Activated T-cell treated with anti-CD3 and anti-CD28 coated beads, Interleukin-2, amount 50 U/mL, for 4 hours (primary cell): ENCODE measurements at places on chromosomes 6 and 20.
A peak's percentile ranks its signal among the peaks of the same experiment; 100 is the strongest.

DNA sequence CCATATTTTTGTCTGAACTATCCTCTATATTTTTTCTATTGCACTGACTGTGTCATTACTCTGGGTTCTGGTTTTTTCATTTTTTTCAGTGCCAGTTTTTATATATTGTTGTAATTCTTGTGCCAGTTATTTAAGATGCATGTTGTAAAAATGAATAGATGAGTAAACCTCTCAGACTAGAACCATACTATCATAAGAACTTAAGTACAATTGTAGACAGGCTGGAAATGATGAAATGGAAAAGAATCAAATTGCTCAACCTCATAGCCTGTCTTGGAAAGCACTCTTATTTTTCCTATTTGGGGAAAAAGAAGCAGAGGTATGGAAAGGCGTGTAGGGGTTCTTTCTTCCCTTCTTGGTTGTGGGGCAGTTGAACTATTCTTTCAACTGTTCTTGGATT lies 30.2 kb downstream of the PANK2 start:
- DNase-seq: no peak

- DNase-seq: no peak
These were observed 152.0 kb downstream of the PTPRK start for GRCh38 chr6:128368213-128368944.

GRCh38 chr20:64029293-64030117 lies 6.5 kb upstream of the C20orf204 start:
- no peak for DNase-seq

DNA sequence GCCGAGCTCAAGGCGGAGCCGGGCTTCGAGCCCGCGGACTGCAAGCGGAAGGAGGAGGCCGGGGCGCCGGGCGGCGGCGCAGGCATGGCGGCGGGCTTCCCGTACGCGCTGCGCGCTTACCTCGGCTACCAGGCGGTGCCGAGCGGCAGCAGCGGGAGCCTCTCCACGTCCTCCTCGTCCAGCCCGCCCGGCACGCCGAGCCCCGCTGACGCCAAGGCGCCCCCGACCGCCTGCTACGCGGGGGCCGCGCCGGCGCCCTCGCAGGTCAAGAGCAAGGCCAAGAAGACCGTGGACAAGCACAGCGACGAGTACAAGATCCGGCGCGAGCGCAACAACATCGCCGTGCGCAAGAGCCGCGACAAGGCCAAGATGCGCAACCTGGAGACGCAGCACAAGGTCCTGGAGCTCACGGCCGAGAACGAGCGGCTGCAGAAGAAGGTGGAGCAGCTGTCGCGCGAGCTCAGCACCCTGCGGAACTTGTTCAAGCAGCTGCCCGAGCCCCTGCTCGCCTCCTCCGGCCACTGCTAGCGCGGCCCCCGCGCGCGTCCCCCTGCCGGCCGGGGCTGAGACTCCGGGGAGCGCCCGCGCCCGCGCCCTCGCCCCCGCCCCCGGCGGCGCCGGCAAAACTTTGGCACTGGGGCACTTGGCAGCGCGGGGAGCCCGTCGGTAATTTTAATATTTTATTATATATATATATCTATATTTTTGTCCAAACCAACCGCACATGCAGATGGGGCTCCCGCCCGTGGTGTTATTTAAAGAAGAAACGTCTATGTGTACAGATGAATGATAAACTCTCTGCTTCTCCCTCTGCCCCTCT lies 1.1 kb downstream of the CEBPB start:
- peak; percentile 55 for DNase-seq

GRCh38 chr6:29755295-29755871 lies 32.1 kb downstream of the HLA-F start:
- no peak for DNase-seq

DNA sequence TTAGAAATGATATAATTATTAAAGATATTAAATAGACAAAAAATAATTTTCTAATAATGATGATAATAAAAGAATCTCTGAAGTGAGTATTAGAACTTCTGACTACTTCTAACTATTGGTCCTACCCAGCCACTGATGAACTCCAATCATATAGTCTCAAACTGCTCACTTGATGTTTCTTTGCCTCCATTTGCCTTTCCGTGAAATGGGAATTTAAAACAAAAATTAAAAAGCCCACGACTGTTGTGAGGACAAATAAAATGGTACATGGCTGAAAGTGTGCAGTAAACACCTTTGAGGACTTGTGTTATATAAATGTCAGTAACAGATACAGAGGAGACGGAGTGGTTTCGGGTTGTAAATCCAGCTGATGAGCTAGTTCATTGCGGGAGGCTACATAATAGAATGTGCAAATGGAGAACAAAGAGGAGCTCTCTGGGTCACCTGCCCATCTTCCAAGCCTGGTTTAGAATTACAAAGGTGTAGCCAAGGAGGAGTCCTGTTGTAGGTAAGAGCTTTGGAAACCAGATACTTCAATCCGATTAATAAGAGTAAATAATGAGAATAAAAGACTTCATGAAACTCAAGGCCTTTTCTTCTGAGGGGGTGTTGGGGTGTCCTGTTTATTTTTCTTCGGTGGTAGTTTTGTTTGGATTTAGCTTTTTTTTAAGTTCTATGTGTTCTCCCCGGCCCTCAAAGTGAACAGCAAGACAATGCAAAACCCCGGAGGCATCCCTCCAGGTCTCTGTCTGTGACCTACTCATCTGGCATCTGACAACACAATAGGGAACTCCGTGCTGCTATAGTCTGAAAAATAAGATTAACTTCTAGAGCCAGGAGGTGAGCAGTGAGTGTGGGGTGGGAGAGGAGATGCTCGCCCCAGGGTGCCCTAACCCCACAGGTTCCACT lies 4.4 kb upstream of the PXDC1 start:
- no peak for DNase-seq

DNA sequence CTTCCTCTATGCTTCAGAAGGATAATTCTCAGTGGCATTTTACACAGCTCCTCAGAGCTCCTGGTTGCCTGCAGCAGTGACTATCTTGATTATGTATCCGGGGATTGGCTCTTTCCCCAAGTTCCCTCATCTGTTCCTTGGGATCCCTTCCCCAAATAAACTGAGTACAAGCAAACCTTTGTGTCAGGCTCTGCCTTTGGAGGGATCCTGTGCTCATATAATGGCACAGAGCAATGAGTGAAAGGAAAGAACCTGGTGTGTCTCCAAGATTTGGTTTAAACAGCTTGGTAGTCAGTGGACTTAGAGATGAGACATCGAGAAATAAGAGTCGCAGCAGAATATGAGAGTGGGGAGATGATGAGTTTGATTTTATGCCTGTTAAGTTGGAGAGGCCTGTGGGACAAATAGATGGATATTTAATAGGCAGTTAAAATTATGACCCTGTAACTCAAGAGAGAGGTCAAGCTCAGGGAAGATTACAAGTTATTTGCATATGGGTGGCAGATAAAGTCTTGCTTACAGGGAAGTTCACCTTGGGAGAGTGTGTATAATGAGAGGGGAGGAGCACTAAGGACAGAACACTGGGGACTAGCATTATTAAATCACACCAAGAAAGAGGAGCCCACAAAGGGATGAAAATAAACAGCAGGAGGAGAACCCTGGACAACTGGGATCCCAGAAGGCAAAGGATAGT lies 44.1 kb upstream of the GCLC start:
- DNase-seq: no peak

DNA sequence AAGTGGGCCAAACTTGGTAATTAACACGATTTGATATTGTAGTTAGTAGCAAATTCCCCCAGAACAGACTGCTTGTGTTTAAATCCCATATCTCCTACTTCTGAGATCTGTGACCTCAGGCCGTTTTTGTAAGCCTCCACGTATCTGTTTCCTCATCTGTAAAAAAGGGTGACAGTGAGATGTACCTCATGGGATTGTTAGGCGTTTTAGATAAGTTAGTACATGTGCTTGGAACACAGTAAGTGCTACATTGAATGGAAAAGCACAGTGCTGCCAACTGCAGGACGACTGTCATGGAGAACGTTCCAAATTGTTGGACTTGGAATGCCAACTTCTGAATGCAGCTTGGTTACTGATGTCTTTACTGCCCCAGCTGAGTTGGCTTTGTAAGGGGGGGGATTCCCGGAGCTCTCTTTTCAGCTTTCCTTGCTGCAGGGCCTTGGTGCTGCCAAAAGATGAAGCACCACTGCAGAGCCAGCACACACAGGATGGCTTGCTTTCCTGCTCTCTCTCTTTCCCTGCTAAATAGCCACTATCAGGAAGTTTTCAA lies 108.6 kb downstream of the OPN5 start:
- DNase-seq: no peak

- no peak for DNase-seq
These were observed 17.1 kb upstream of the FOXP4 start for GRCh38 chr6:41529049-41529448.

DNA sequence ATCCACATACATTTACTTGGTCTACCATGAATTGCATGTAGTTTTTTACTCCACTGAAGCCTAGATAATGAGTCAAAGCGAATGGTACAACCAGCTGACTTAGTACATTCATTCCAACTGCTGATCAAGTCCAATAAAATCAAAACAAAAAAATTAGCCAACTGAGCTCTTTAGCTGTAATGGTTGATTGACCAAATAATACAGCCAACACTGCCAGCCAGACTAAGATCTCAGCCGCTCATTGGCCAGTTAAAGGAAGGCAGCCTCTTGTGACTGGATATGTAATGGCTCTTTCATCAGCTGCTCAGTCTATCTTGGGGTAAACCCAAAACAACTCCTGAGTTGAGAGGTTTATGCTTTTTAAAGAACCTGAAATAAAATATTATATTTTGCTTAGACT lies 204.3 kb upstream of the RSPO3 start:
- DNase-seq: no peak

DNA sequence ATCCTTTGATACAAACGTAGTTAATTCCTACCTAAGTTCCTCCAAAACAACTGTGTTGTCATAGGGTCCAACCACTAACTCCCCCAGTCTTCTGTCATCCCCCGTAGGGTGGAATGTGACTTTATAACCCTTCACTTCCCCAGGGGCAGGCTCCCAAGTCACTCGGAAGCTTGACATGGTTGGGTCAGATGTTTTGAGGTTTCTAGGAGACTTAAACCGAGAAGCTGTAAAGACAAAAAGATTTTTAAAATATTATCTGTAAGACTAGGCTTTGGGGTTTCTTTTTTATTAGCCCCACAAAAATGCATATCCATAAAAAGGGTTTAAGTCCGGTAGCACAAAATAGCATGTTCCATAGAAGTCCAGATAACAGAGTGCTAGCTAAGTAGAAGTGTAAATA lies 50.2 kb downstream of the COL12A1 start:
- no peak for DNase-seq

DNA sequence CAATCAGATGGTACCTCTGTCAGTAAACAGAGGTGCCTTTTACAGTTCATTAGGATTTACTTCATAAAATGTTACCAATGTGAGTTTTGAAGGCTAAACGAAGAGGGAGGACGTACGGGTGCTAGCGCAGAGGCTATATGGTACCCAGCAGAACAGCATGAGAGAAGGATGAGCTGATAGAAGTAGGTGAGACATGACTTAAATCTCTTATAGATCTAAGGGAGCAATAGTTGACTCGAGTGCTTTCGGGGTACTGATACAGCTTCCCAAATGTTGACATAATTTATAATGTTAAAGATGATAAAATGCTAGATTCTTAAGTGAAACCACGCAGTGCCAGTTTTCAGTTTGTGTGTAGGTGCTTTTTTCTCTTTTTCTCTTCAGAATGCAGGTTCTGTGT lies 72.6 kb downstream of the HIVEP1 start:
- no peak for DNase-seq

GRCh38 chr20:20491110-20491783 lies 123.3 kb downstream of the INSM1 start:
- DNase-seq: no peak

DNA sequence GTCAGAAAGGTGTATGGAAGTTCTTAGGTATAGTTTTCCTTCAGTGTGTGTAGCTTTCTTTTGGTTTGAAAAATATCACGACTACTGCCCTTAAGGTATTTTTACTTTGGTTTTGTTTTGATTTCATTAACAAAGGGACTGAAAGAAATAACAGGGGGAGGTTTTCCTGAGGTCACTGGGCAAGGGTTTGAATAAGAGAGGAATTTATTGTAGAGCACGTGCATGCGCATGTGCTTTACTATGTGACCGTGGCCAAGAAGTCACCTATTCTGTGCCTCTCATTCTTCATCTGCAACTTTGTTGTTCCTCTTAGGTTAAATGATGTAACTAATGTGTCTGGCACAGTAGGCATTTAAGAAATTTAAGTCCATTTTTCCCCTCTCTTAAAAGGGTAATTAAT lies 4.1 kb upstream of the MAN1A1 start:
- DNase-seq: no peak

- no peak for DNase-seq
These were observed 191.5 kb upstream of the RSPO3 start for GRCh38 chr6:126926926-126927325.

GRCh38 chr20:50516180-50516934 lies 6.2 kb downstream of the PTPN1 start:
- no peak for DNase-seq

DNA sequence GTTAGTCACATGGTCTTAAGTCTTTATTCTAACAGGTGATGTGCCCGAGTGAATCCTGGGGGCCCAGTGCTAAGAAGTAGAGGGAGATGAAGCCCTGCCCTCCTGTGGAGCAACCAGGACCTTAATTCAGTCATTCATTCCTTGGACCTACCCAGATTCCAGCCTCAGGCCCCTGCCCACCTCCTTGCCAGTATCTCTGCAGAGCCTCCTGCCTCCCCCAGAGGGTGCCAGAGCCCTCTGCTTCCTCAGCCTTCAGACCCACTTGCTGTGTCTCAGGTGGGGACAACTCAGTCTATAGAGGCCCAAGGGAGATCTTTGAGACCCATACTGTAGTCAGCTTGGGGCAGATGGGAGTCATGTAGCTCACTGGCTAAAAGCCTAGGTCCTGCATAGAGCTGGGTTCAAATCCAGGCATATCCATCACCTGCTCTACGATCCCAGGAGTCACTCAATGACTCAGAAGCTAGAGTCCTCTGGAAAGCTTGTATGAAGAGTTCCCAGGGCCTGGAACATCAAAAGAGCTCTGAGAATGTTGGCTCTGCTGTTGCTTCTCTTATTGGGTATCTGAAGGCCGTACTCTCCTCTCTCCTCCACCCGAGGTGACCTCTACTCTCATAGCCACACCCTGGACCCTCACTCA lies 3.9 kb upstream of the SIGLEC1 start:
- DNase-seq: no peak

DNA sequence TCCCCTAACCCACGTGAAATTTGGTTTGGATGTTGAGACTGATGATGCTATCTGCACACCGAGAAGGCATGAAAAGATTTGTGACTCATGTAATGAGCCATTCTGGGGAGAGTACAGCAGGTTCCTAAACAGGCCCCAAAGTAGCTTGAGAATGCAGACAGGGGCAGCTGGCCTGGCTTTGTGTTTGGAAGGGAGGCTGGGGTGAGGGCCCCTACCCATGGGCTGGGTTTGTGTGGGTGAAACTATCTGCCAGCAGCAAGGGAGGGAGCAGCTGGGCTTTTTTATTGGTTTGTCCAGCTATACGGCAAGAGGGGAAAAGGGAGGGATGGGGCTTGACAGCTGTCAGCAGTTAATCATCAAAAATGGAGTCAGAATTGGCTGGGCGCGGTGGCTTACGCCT lies 87.0 kb upstream of the RNF24 start:
- DNase-seq: no peak

- DNase-seq: no peak
These were observed 116.1 kb downstream of the CDH26 start for GRCh38 chr20:60074276-60074675.
